ENCODE measurements at places on chromosomes 5 and 9.
A peak's percentile ranks its signal among the peaks of the same experiment; 100 is the strongest.

- DNase-seq, result no peak
Measured at GRCh38 chr5:92836855-92837755, 743.9 kb downstream of the NR2F1-AS1 start.

DNA sequence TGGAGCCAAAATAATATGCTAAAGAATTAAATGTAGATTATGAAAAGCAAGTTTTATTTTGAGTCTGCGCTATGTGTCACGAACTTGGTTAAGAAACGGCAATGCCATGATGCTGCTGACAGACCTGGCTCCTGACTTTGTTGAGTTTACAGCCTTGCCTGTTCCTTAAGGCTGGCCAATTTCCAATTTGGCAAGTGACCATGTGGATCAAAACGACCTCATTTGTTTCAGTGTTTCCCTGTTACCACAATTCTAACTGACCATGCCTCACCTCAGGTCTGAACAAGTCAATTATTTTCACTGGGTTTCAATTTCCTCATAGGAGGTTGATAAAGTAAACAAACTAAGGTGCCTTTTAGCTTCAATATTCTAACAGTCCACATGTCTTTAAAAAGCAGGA, 461.4 kb downstream of the ZNF608 start:
- DNase-seq, result no peak

- peak; percentile 82 for DNase-seq
Measured at GRCh38 chr5:179610109-179610902, 13.2 kb downstream of the HNRNPH1 start.

GRCh38 chr5:142320851-142321560, 3.8 kb downstream of the SPRY4 start:
- DNase-seq, result no peak

- no peak for DNase-seq
Measured at GRCh38 chr9:130940693-130941576, 1.9 kb upstream of the FIBCD1 start.

- DNase-seq, result peak; percentile 72
Measured at GRCh38 chr9:87732756-87733155, 6.8 kb downstream of the CTSL start.

DNA sequence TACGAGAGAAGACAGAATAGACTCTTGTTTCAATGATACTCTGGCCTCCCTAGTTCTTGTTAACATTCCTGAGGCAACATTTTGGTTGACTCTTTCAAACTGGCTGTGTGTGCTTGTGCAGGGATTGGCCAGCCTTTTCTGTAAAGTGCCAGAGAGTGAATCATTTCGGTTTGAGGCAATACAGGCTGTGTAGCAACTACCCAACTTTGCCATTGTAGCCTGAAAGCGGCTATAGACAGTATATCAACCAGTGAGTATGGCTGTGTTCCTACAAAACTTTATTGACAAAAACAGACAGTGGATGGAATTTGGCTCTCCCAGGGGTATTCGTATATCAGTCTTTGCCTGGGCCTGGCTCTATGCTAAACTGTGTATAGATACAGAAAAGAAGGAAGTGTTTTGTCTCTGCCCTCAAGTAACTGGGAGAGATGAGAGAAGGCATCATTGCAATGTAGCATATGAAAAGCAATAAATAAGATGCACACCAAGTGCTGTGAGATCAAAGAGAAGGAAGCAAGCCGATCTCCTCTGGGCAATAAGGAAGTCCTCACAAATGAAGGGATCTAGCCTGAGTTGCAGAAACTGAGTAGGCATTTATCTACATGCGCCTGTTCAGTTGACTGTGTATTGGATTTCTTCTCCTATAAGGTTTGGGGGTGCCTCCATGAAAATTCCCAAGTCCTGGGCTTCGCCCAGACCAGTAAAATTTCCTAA, 568.0 kb upstream of the KLF4 start:
- no peak for DNase-seq

- DNase-seq, result no peak
Measured at GRCh38 chr5:130385656-130386055, 481.4 kb downstream of the CHSY3 start.

GRCh38 chr9:21813575-21814473, 11.4 kb downstream of the MTAP start:
- no peak for DNase-seq

- no peak for DNase-seq
Measured at GRCh38 chr9:97978371-97979130, 4.6 kb upstream of the ANP32B start.

- DNase-seq, result no peak
Measured at GRCh38 chr5:127086589-127086988, 13.3 kb upstream of the C5orf63 start.

- DNase-seq, result no peak
Measured at GRCh38 chr5:52024359-52024758, 641.1 kb downstream of the ISL1 start.

DNA sequence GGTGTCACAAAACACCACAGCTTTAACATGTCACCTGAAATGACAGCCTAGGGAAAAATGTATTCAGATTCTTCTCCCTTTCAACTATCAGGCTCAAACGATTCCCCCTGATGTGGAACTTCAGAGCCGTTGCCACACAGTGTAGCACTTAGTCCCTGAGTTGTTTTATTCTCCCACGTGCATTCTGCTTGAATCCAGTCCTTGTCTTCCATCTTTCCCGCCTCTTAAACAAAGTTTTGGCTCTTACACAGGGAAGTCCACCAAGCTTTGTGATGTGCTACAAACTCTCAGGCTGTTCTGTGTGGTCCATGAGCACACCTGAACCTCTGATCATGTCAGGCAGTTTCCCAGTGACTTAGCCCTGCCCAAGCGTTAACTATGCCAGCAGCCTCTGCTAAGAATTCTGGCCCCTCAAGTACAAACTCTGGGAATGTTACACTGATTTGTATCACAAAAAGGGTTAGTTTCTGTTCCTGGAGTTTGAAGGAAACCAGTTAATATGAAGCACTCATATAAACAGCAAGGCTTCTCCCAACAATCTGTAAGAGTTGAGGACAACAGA, 45.8 kb upstream of the RNF38 start:
- no peak for DNase-seq

GRCh38 chr5:139649082-139649991, 1.2 kb downstream of the CXXC5 start:
- no peak for DNase-seq

DNA sequence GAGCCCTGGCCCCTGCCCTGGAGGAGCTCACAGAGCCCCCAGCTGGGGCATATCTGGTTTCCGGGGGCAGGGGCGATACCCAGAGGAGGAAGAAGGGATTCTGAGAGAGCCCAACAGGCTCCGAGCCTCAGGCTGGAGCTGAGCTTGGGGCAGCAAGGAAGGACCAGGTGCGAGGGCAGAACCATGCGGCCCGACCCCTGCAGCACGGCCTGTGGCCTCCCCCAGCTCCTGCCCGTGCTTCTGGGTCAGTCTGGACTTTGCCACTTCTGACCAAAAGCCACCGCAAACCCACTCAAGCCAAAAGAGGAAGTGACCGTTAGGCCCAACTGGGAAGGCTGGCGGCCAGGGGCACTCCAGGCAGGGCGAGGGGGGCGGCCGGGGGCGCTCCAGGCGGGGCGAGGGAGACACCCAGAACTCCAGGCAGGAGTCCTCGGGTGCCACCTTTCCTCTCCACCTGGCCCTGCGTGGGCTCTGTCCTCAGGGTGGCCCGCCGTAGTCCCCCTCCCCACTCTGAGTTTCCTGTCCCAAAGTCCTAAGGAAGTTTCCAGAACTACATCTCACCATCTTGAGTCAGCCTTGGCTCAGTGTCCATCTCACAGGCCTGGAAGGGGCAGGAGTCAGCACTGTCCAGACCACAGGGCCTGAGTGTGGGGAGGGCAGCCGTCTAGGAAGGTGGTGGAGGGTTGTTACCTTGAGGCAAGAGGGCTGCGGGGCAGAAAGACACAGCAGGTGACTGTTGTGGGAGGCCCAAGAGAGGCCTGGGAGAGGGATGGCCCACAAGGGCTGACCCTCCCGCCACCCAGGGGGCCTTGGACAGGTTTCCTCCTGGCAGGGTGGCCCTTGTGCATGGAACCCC, 946 bp upstream of the LTC4S start:
- no peak for DNase-seq
